ENCODE measurements at places on chromosomes 5 and 9.

- no peak for ATAC-seq
These were observed 113.5 kb upstream of the TNPO1 start for GRCh38 chr5:72702881-72703434.

GRCh38 chr5:168654211-168654721 is 75.1 kb upstream of the PANK3 start:
- ATAC-seq, result no peak

- no peak for ATAC-seq
These were observed 72.5 kb downstream of the PHF2 start for GRCh38 chr9:93648836-93649235.

GRCh38 chr9:120611690-120612068 is 31.7 kb upstream of the CDK5RAP2 start:
- ATAC-seq, result no peak

DNA sequence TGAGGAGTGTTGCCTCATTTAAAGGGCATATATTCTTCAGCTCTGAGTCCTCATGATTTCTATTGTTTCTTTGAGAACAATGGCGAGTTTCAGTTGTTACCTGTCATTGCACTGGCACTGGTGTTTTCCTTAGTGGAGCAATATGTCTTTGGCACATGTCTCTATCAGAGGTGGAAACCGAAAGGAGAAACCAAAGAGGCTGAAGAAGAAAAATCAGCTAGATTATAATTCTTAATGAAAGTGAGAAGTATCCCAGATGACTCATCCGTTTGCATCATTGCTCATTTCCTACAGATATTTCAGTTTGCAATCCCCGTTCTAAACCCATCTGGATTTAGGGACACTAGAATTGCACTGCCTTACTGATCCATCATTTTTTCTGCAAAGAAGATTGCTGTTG is 324.6 kb downstream of the TMEM232 start:
- no peak for ATAC-seq

DNA sequence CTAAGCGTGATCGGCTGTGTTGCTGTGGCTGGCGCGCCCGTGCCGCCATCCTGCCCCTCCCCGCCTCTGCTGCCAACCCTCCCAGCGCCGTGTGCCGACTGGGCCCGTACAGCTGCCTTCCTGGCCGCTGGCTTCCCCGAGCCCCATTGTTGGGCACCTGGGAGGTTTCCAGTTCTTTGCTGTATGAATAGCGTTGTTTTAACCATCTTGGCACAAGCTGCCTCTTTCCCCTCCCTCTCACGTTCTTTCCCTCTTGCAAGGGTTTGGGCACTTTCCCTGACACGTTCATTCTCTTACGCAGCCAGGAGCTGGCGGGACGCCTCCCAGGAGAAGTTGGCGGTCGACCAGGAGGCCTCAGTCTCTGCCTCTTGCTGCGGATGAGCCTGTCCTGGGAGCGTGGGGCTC is 43.1 kb upstream of the RXRA start:
- ATAC-seq, result no peak

GRCh38 chr5:88792144-88792840 is 90.7 kb downstream of the MEF2C start:
- ATAC-seq, result no peak
